ENCODE measurements at places on chromosomes 6 and 20. TPM values are rescaled to one million over a fixed set of nuclear protein-coding genes. Genes with fewer than 3 reads are reported as not detected.

GRCh38 chr6:157688960-157689599, 134.0 kb upstream of the SNX9 start:
- DNase-seq: no peak

DNA sequence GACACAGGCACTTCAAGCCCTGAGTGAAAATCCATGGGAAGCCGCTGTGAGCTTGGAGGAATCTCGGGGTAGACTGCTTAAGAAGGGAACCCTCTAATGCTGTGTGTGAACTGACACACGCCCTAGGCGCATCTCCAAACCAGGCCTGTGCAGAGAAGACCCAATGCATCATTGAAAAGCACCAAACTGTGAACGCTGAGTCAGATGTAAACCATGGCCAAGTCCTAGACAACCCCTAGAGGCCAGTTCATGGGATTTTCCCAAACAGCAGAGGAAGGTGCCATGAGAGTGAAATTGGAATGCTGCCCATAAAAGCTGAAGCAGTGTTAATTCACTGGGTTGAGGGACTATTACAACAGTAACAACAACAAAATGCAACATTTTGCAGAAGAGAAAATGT, 296.5 kb downstream of the SMOC2 start:
- no peak for DNase-seq

GRCh38 chr6:79872986-79873385, 74.4 kb downstream of the ELOVL4 start:
- DNase-seq: peak; percentile 12

DNA sequence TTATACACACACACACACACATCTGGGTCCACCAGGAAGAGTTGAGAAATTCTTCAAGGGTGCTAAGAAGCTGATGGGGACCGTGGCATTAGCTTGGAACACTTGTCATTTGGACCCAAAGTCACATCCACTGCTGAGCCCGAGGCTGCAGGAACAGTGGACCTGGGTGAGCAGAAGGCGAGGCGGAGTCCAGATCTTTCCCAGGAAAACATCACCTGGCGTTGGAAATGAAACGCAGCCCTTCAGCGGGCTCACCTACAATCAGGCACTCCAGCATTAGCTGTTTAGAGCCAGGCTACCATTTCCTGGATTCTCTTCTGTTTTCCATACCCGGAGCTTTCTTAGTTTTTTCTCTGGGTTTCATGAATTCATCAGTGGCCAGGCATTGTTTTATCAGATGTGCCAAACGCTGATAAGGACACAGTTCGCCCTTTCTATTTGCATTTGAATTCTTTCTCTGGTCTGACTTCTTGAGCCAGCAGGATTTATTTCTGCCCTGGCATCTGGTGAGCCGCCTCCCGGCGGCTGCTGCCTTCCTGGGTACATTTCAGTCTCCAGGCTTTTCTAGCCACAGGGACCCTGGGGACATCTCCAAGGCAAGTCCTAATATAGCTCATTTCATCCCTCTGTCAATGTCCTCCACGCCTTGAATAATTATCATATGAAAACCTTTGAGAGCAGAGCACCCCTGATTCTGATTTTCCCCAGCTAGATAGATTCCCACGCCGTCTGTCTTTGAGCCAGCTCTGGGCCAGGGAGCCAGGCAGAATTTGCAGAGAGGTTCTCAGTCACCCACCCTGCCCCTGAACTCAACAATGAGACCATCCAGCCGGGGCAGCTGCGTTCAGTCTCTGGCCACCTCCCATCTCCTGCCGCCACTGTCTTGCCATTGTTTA, 170.9 kb downstream of the TTLL2 start:
- DNase-seq: no peak

GRCh38 chr6:35148167-35148741, 7.1 kb upstream of the TCP11 start:
- DNase-seq: no peak

GRCh38 chr6:30327232-30327746, 562 bp downstream of the TRIM39 start:
- DNase-seq: no peak

DNA sequence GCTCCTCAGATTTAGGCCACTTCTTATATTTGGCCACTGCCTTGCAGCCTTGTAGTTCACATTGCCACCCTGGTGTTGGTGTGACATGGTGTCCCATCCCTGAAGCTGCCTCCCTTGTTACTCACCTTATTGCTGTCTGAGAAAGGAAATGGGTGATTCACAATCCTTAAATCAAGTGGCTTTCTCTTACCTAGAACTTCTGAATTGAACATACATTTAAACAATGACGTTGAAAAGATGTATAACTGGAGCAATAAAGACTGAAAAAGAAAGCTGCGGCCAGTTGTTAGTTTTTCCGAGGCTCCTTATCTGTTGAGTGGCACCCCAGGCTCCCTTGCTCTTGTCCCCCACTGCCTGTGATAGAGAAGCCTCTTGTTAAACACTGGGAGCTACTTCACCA, 28.8 kb upstream of the GNRH2 start:
- no peak for DNase-seq

GRCh38 chr6:37539171-37540028, 39.7 kb upstream of the CCDC167 start:
- DNase-seq: no peak

GRCh38 chr20:45898285-45898684, 7.2 kb downstream of the CTSA start:
- no peak for DNase-seq

DNA sequence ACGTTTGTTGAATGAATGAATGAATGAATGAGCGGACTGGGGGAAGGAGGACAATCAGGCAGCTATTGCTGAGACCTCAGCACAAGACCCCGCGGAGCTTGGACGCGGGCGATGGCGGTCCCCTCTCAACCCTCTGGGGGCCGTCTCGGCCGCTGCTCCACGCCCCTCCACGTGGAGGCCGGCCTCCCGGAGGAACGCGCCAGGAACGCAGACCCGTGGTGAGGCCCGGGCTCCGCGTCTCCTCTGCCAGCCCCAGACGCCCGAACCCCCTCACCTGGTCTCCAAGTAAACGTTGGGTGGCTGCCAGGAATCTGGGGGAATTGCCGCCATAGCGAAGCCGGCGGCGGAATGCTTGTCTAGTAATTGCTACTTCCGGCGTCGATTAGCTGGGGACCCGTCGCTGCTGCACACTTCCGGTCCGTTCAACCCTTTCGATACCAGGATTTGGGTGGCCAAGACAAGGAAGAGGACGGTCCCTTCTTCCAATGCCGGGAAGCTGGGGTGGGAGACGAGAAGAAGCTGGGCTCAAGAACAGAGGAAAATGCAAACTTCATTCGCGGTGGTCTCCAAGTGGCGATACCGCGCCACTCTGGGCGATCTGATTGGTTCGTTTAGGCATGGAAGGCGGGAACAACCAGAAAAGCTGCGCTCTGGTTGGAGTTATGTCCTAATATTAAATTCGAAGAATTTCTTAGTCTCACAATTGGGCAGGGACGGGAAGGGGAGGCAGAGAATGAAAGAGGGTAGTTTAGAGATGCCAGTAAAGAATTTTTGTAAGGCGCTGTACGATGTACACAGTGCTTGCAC, at the start of gene PPIL1:
Gene PPIL1, minus strand, starts transcription at position 361 of the 807 bp plus-strand sequence. Its CDS starts 31 bp downstream, at position 330.
- DNase-seq: no peak

- DNase-seq: no peak
Measured at GRCh38 chr6:69007781-69008180, 372.7 kb downstream of the ADGRB3 start.

DNA sequence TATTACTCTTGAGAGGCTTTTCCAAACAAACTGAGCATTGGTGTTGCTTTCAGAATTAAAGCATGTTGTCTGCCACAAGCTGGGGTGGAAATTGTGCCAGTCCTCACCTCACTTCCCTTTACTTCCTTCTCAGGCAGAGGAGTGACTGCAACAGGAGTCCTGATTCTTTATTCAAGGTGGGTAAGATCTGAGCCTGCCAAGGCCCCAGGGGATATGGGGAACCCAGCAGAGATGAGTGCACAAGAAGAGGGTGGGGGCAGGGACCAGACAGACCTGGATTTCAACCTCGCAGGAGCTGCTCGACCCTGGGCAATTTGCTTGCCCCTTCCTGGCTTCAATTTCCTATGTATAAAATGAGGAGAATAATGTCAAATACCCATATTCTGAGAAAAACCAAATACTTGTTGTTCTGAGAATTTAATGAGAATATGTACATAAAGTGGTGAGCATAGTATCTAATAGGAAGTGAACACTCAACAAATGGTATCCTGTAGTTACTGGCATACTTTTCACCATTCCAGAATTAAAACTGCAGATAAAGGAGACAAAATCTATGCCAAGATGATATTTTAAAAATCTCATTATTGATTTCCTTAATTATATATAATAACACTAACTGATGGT, 17.8 kb downstream of the MAN1A1 start:
- DNase-seq: no peak

DNA sequence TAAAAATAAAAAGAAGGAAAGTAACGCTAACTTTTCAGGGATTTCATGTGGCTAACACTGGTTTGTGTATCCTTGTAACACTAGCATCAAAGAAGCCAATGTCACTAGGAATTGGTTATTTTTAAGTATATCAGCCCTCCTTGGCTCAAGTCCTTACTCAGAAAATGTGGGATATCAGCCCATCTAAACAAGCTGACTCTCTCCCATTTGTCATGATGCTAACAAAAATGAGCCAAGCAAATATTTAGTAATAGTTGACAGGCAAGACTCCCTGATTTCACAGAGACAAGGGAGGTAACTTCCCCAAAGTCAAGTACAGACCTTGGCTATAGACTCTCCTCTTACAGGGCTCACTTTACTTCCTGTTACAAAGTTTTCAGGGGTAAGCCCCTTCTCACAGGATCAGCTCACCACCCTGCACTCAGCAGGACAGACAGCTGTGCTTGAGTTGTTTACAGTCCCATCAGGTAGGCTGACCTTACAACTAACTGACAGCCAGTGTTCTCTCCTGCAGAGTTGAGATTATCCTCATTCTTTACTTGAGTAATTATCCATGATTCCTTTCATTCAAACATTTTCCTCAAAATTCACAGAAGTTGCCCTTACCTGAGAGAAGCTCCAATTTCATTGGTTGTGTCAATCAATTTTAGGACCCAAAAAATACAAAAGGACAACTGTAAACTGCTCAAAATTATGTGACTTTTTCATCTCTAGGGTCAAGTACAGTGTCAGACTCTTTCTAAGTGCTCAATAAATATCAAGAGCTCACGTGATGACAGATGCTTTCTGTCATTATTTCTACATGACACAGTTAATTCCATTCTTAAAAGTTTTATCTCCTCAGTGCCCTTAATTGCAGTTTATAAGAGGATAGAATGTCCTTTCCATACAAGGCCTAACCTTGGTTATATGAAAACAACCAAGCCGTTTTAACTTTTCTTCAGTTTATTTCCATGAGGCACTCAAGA, 38.1 kb upstream of the BMP5 start:
- DNase-seq: no peak

DNA sequence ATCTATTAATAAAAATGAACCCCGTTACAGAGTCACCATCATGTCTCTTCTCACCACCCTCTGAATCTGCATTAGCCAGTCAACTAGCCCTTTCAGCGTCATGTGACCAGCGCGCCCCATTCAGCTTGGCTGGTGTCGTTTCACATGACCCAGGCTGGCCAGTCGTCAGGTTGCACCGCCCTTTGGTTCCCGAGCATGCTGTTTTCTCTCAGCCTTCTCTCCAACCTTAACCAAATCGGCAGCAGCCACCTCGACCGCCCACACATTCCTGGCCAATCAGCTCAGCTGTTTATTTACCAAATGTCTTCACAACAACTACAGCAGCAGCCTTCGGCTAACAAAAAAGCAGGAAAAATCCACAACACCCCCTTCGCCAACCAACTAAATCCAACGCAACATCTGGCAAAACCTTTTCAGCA, 5.6 kb downstream of the SRSF3 start:
- DNase-seq: no peak

DNA sequence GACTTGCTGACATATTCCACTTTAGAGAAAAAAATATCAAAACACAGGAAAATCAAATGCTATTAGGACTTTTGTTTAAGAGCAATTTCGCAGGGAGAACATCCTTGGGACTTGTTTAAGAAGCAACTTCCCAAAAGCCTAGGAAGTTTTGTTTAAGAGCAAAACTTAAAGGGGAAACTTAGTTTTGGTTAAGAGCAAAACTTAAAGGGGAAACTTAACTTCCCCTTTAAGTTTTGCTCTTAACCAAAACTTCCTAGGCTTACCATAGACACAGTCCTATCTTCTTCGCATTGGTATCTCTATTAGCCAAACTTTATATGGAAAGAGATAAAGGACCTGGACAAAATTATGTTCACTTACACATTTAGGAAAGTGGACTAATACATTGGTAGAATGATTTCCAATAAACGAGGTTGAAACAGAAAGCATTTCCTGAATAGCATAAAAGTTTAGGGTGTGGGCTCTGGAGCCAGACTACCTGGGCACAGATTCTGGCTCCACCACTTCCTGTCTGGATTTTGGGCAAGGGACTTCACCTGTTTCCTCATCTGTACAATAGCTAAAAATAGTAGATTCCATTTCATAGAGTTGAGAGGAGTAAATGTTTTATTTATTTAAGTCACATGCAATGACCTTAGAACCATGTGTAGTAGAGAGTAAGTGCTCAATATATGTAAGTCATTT, 15.7 kb downstream of the PAQR8 start:
- no peak for DNase-seq

DNA sequence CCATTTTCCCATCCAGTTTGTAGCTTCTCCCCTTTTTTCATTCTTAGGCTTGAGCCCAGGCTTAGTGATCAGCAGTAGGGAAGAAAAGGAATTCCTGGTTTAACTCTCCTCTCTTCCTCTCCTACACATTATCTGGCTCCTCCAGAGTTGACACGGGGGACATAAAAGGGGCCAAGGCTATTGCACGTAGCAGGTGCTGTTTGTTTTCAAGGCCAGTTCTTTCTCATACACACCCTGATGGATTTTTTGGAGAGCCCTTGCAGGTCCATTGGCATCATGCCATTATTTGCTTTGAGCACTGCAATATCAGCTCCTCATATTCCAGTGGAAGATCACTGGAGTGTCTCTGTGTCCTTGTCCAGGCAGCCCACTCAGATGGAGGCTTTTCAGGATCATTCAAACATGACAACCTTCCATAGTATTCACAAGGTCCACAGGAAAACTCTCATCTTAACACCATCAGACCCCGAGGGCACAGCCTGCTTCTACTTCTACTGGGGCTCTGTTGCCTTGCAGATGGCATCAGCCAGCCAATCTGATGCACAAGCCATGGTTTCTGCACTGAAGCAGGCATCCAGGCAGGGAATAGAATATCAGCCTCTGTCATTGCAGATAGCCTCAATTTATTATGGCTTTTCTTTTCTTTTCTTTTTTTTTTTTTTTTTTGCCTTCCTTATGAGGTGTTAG, 18.8 kb downstream of the PLCB4 start:
- DNase-seq: no peak

- no peak for DNase-seq
Measured at GRCh38 chr6:112562301-112563231, 215.4 kb downstream of the RFPL4B start.

- no peak for DNase-seq
Measured at GRCh38 chr20:9744551-9744950, 94.3 kb downstream of the PAK5 start.

- DNase-seq: no peak
Measured at GRCh38 chr6:136129365-136129764, 120.7 kb downstream of the MTFR2 start.

GRCh38 chr6:32187009-32187709, 2.8 kb downstream of the PBX2 start:
- no peak for DNase-seq

Gene ACTL10
- 0.44 TPM for polyA plus RNA-seq

Gene ABHD16B
- polyA plus RNA-seq: not detected

Gene DDX39B
- polyA plus RNA-seq: 584 TPM

Gene GFRA4
- polyA plus RNA-seq: not detected

Gene CCN5
- 2.0 TPM for polyA plus RNA-seq

Gene KCNK5
- polyA plus RNA-seq: not detected

Gene CNR1
- polyA plus RNA-seq: not detected

Gene BFSP1
- 2.3 TPM for polyA plus RNA-seq

Gene SLC12A5
- 0.70 TPM for polyA plus RNA-seq

Gene EPHA7
- not detected for polyA plus RNA-seq

Gene NOX3
- not detected for polyA plus RNA-seq
